ENCODE measurements at places on chromosomes 12 and 14. TPM values are rescaled to one million over a fixed set of nuclear protein-coding genes. Genes with fewer than 3 reads are reported as not detected.

DNA sequence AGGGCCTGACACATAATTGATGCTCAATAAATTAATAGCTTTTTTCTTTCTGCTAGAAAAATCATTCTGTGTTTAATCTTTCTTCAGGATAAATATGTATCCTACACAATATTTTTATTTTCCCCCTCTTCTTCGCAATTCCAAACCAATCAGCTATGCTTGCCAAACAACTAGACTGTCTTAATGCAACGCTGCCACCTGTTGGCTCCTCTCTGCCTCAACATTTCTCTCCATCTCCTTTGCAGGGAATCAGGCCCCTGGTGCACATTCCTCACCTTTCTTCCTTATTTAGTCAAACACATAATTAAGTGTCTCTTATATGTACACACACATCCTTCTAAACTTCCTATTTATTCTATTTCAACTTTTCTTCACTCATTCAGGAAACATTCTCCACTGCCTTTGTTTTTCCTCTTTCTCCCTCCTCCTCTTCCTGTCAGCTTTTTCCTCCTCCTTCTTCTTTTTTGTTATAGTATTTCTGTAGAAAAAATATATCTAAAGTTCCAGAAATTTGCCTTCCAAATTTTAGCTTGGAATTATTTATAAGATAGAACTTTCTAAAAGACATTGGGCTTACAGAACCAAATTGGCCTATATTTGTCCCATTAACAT, 406.0 kb downstream of the PRKD1 start:
- no peak for DNase-seq

DNA sequence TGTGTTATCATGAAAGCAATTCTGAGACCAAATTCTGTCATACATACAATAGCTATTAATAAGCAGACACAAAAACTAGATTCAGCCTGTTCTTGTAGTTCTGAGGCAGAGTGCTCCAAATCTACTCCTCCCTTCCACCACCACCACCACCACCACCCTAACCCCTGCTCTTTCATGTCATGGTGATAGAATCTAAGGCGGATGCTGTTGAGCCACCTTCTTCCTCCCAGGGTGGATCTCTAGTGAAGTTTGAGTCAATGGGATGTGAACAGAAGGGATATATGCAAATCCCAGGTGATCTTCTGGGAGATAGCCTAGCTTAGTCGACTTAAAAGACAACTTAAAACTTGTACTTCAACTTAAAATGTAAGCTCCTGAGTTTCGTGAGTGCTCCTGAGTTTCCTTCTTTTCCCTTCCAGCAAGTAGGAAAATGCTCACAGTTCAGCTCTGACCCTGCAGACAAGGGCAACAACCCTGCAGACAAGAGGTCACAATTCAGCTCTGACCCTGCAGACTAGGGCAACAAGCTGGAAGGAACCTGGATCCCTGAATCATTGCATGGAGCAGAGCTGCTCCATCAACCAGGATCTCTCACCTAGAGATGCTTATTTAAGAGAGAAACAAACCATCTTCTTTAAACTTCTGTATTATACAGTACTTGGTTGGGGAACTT, 204.1 kb downstream of the TTC8 start:
- no peak for DNase-seq

- no peak for DNase-seq
These were observed 2.2 kb downstream of the IFNG start for GRCh38 chr12:68157380-68157779.

The NFE2 gene
- total RNA-seq: 0.48 TPM

GRCh38 chr12:120483621-120484020, 12.3 kb upstream of the DYNLL1 start:
- DNase-seq: no peak

DNA sequence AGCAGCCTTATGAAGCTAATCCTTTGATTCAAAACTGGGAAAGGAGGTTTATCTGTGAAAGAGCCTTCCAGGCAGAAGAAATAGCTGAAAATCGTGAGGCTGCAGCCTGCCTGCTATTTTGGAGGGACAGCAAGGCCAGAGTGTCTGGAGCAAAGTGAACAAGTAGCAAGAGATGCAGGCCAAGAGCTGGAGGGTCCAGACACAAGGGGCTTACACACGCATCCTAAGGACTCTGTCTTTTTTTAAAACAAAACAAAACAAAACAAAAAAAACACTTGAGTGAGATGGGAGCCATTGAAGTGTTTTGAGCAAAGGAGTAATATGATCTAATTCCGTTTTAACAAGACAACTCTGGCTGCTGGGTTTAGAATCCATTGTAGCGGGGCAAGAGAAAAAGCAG, 76.4 kb upstream of the BCAT1 start:
- no peak for DNase-seq

The CCDC184 gene
- 0.44 TPM for total RNA-seq

Data from breast epithelium (tissue), 4 donors.